Activated naive CD8-positive, alpha-beta T cell treated with anti-CD3 and anti-CD28 coated beads for 36 hours (primary cell): ENCODE measurements at places on chromosomes 13 and 19. TPM values are rescaled to one million over a fixed set of nuclear protein-coding genes. Genes with fewer than 3 reads are reported as not detected.

- peak overlapping the region; percentile 45 for H3K4me3 ChIP-seq
- DNase-seq = no peak
- H3K27ac ChIP-seq = no peak overlapping the region
- no peaks in the 10 kb centered on the region for H3K27me3 ChIP-seq
- peaks cover 11% of the 10 kb centered on the region for H3K36me3 ChIP-seq
Measured at GRCh38 chr19:49637821-49638738, 1.9 kb downstream of the RRAS start.

Gene APLP1
- total RNA-seq = 0.88 TPM

GRCh38 chr13:75910591-75910990, 274.5 kb downstream of the LMO7 start:
- no peaks in the 10 kb centered on the region for H3K4me1 ChIP-seq
- no peak for DNase-seq
- no peak overlapping the region for H3K27ac ChIP-seq
- no peaks in the 10 kb centered on the region for H3K36me3 ChIP-seq
- H3K4me3 ChIP-seq = no peak overlapping the region

- peaks cover 43% of the 10 kb centered on the region for H3K4me1 ChIP-seq
- H3K36me3 ChIP-seq = peaks cover 46% of the 10 kb centered on the region
- peak overlapping the region; percentile 73 for H3K27ac ChIP-seq
- DNase-seq = no peak
- no peaks in the 10 kb centered on the region for H3K27me3 ChIP-seq
Measured at GRCh38 chr19:42113641-42114348, 18.5 kb downstream of the POU2F2 start.
